ENCODE measurements at places on chromosomes 4 and X.

DNA sequence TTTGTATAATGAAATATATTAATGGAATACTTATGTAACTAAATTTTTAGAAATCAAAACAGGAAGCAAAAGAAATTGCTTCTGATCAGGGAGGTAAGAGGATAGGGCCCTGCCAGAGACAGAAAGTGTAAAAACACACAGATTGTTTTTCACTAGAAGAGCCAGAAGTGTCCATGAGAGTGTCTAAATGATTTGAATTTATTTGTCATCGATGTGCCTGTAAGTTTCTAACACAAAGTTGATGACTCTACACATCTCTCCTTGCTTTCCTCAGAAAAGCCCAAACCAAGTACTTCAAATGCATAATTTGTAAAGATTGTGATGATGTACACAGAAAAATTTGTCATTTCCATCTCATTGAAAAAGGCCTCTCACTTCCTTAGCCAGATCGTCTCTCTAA lies 80.6 kb downstream of the TMEM156 start:
- no peak for DNase-seq

GRCh38 chr4:10184041-10184440 lies 67.4 kb upstream of the WDR1 start:
- no peak for DNase-seq

DNA sequence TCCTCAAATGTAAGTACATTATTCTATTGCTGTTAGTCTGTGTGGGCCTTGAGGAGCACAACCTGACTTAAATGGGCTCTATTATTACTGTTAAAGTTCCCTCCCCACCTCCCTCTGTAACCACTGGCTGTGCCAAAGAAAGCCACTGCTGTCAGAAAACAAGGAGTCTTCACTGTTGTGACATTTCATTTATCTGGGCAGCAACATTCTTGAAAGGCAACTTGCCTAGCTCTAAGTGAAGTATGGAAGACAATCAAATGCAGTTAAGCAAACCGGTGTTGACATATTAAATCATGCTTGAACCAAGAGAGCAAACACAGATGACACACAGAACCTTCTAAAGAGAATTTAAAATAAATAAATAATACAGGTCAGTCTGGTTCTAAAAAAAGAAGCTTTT lies 81.0 kb downstream of the EPHA5 start:
- DNase-seq = no peak

GRCh38 chr4:98605216-98605615 lies 53.2 kb downstream of the TSPAN5 start:
- DNase-seq = no peak

DNA sequence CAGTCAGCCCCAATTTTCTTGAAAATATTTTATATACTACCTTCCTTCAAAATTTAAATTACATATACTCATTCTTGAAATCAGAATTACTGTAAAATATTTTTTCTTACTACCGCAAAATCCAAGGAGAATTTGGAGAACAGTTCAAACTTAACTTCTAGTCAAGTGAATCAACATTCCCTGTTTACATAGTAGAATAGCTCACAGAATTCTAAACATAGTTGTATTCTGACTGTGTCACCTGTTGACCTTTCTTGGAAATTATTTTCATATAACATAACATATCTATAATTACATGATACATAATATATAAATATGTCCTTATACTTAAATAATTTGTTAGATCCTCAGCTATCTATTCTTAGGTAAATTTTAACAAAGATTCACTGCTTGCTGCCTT lies 31.0 kb upstream of the FGF5 start:
- no peak for DNase-seq
